T-helper 17 cell (primary cell): ENCODE measurements at places on chromosomes 1 and 21. TPM values are rescaled to one million over a fixed set of nuclear protein-coding genes. Genes with fewer than 3 reads are reported as not detected.

GRCh38 chr1:6168947-6169586 is 11.1 kb downstream of the CHD5 start:
- peaks cover 50% of the 10 kb centered on the region for H3K27me3 ChIP-seq
- H3K4me3 ChIP-seq, result no peak overlapping the region

ACOT7 gene
- total RNA-seq, result 7.1 TPM

DNA sequence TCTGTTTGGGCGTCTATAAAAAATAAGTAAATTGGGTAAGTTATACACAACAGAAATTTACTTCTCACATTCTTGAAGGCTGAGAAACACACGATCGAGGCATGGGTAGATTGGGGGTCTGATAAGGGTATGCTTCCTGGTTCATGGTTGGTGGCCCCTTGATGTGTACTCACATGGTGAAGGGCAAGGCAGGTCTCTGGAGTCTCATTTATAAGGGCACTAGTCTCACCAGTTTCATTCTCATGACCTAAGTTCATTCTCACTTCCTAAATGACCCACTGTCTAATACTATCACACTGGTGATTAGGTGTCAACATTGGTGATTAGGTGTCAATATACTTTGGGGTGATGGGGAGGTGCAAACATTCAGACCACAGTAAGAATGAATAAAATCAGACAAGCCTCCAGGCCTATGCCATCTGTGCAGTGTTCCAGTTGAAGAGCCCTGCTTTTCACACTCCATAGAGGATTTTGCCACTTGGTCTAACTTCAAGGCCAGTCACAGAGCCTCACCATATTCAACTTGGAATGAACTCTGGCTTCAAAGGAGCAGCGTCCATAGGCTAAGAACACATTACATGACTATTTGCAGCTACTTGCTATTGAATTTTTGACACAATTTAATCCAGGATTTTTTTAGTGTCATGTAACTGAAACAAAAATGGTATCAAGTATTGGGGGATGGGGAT is 2.5 kb upstream of the GBP4 start:
- H3K27me3 ChIP-seq, result no peaks in the 10 kb centered on the region
- peak overlapping the region; percentile 80 for H3K4me3 ChIP-seq
- DNase-seq, result no peak

HUNK gene
- total RNA-seq, result 0.81 TPM

DNA sequence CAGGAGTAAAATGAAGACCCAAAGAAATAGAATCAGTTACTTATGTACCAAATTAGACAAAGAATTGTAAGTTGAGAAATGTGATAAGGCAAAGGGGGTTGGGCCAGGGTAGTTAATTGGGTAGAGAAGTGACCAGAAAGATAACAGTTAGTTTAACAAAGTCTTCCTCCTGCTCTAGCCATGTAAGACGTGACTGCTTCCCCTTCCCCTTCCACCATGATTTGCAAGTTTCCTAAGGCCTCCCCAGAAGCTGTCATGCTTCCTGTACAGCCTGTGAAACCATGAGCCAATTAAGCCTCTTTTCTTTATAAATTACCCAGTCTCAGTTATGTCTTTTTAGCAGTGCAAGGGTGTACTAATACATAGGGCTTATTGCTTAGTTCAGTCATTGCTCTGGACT is 142.0 kb upstream of the PDE4B start:
- peaks cover 3% of the 10 kb centered on the region for H3K27me3 ChIP-seq
- H3K36me3 ChIP-seq, result no peaks in the 10 kb centered on the region
- DNase-seq, result no peak
- H3K4me1 ChIP-seq, result no peaks in the 10 kb centered on the region
- H3K27ac ChIP-seq, result no peak overlapping the region

DNA sequence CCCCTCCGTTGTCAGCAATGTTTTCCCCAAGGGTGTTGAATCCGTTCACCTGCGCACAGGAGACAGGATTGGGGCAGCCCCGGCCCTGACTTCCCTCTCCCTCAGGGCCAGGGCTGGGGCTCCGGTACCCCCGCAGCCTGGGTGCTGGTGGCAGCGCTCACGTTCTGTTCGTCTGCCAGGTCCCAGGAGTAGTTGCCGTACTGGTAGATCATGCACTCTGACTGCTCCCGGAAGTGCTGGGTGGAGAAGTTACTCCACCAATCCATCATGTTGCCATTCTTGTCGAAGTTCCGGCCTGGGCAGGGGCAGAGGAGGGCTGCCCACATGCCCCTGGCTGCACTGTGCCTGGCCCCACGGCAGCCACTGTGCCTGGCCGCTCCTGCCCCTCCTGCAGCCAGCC is 6.1 kb downstream of the PRXL2B start:
- H3K27me3 ChIP-seq, result no peaks in the 10 kb centered on the region
- no peaks in the 10 kb centered on the region for H3K36me3 ChIP-seq
- peak overlapping the region; percentile 25 for H3K4me3 ChIP-seq
- H3K27ac ChIP-seq, result no peak overlapping the region
- peaks cover 6% of the 10 kb centered on the region for H3K4me1 ChIP-seq

DNA sequence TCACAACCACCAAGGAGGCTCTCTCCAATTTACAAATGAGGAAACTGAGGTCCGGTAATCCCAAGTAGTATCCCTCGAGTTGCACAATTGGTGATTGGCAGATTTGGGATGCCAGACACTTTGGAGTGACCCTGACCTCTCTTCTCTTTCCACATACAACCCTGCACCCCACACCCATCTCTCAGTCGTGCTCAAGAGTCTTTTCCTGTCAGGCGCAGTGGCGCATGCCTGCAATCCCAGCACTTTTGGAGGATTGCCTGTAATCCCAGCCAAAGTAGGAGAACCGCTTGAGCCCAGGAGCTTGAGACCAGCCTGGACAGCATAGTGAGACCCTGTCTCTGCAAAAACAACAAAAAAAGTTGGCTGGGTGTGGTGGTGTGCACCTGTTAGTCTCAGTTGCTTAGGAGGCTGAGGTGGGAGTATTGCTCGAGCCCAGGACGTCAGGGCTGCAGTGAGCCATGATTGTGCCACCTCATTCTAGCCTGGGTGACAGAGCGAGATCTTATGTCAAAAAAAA is 91.1 kb upstream of the LPGAT1 start:
- peaks cover 19% of the 10 kb centered on the region for H3K27me3 ChIP-seq
- no peak for DNase-seq

DNA sequence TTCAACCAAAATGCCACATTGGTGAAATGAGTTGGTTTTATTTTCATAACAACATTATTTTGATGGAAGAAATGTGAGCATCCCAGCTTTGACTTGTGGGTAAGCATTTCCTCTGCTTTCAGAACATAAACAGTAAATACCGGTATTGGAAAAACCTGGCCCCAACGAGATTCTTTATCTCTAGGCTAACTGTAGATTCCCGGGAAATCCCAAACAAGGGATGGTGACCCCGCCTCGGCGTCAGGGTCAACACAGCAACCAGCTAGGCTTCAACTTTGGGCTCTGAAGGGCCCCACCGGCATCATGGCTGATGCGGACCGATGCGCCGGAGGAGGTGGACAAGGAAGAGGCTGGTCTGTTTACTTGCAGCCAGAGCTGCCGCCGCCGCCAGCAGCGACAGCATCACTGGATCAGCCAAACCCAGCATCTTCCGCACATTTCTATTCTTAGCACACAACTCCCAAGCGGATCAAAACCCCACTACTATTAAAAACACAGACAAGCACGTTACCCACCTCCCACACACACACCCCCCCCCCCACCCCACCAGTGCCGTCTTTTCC is 1.1 kb downstream of the AKT3 start:
- no peaks in the 10 kb centered on the region for H3K27me3 ChIP-seq
- no peaks in the 10 kb centered on the region for H3K36me3 ChIP-seq

- DNase-seq, result no peak
- peaks cover 7% of the 10 kb centered on the region for H3K4me1 ChIP-seq
- H3K27me3 ChIP-seq, result no peaks in the 10 kb centered on the region
- no peak overlapping the region for H3K4me3 ChIP-seq
- peaks cover 7% of the 10 kb centered on the region for H3K36me3 ChIP-seq
These were observed 155.9 kb upstream of the L1TD1 start for GRCh38 chr1:62038594-62039284.

DNA sequence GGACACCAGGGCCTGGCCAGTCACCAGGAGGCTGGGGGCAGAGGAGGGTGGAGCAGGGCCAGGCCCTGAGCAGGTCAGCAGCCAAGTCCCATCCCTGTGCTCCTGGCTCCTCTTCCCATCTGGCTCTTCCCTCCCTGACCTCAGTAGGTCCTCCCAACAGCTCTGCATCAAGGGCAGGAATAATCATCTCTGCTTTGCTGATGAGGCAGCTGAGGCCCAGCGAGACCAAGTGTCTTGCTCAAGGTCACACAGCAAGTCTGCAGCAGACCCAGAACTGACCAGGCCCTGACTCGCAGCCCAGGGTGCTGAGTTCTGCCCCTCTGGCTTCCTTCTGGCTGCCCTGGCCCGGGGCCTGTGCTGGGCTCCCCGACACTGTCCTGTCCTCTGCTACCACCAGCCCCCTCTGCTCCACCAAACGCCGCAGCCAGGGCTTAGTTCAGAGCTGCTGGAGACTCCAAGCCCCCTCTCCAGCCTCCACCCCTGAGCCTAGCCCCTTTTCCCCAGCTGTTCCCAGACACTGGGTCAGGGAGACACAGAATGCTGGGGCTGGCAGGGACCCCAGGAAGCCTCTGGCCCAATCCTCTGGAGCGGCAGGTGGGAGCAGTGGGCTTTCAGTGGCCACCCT is 224.9 kb downstream of the PTPRU start:
- no peak overlapping the region for H3K27ac ChIP-seq
- H3K27me3 ChIP-seq, result peaks cover 23% of the 10 kb centered on the region
- no peak overlapping the region for H3K4me3 ChIP-seq
- H3K36me3 ChIP-seq, result no peaks in the 10 kb centered on the region
- no peak for DNase-seq
- H3K4me1 ChIP-seq, result no peaks in the 10 kb centered on the region

GRCh38 chr1:101284622-101285218 is 47.9 kb downstream of the S1PR1 start:
- H3K4me3 ChIP-seq, result peak overlapping the region; percentile 75
- no peaks in the 10 kb centered on the region for H3K27me3 ChIP-seq
- no peaks in the 10 kb centered on the region for H3K36me3 ChIP-seq
- no peak for DNase-seq
- peaks cover 72% of the 10 kb centered on the region for H3K4me1 ChIP-seq
- H3K27ac ChIP-seq, result peak overlapping the region; percentile 98

SHE gene
- total RNA-seq, result 0.13 TPM

- H3K4me3 ChIP-seq, result no peak overlapping the region
- H3K27ac ChIP-seq, result no peak overlapping the region
- peaks cover 14% of the 10 kb centered on the region for H3K4me1 ChIP-seq
- H3K36me3 ChIP-seq, result peaks cover 6% of the 10 kb centered on the region
- DNase-seq, result no peak
- H3K27me3 ChIP-seq, result peaks cover 33% of the 10 kb centered on the region
These were observed 6.7 kb downstream of the SOX13 start for GRCh38 chr1:204079608-204079999.

GRCh38 chr1:13725714-13726175 is 25.8 kb downstream of the PRDM2 start:
- H3K4me3 ChIP-seq, result peak overlapping the region; percentile 64
- peaks cover 42% of the 10 kb centered on the region for H3K4me1 ChIP-seq
- H3K27ac ChIP-seq, result peak overlapping the region; percentile 98
- no peaks in the 10 kb centered on the region for H3K27me3 ChIP-seq

DNA sequence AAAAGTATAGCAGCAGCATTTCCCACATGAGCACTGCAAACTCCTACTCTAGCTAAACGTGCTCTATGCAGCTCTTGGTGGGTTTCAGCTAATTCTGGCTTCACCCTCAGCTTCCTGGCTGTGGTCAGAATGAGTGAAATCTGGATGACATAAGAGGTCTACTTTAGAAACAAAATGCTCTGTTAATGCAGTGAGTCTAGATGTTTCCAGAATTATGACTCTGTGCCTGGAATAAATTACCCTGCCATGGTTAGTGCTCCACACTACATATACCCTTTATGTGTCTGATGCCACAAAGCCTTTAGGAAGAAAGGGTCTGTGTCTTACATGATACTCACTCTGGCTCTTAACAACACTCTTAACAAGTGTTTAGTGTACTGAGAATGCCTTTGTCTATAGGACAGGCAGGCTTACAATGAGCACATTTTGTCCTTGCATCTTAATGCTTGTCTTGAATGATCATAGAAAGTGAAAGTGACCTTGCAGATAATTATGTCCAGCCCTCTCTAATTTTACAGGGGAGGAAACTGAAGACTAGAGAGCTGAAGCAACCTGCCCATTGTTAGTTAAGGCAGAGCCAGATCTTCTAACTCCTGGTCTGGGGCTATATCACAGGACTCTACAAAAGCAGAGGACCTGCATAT is 9.2 kb downstream of the S100A10 start:
- DNase-seq, result no peak
- H3K27me3 ChIP-seq, result no peaks in the 10 kb centered on the region

IQGAP3 gene
- not detected for total RNA-seq

DNA sequence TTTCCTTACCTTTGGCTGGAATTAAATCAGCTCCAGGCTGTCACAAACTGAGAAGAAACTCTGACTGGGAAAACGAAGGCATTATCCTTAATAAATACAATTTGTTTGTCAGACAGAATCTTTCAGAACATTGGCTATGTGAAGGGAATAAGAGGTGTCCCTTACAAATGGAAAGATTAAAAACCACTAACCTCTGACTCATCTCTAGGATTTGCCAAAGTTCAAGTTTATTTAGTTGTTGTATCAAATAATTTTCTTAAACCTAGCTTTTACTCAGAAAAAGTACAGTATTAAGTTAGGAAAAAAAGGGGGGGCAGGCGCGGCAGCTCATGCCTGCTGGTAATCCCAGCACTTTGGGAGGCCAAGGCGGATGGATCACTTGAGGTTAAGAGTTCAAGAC is 15.7 kb downstream of the SERTAD4 start:
- H3K36me3 ChIP-seq, result no peaks in the 10 kb centered on the region
- peaks cover 74% of the 10 kb centered on the region for H3K27me3 ChIP-seq
- no peak overlapping the region for H3K4me3 ChIP-seq
- no peak for DNase-seq
- no peak overlapping the region for H3K27ac ChIP-seq

GRCh38 chr1:155961937-155962336 is 16.4 kb downstream of the ARHGEF2 start:
- peaks cover 9% of the 10 kb centered on the region for H3K4me1 ChIP-seq
- DNase-seq, result no peak
- H3K27me3 ChIP-seq, result no peaks in the 10 kb centered on the region
- peak overlapping the region; percentile 75 for H3K27ac ChIP-seq
- H3K4me3 ChIP-seq, result no peak overlapping the region
- peaks cover 4% of the 10 kb centered on the region for H3K36me3 ChIP-seq

GRCh38 chr1:103561643-103562395 is 9.6 kb upstream of the AMY2B start:
- no peak overlapping the region for H3K4me3 ChIP-seq
- peaks cover 3% of the 10 kb centered on the region for H3K36me3 ChIP-seq
- no peaks in the 10 kb centered on the region for H3K27me3 ChIP-seq
- peak overlapping the region; percentile 79 for H3K27ac ChIP-seq
- peaks cover 3% of the 10 kb centered on the region for H3K4me1 ChIP-seq
- no peak for DNase-seq

GRCh38 chr1:54777011-54777410 is 12.7 kb upstream of the PARS2 start:
- H3K36me3 ChIP-seq, result peaks cover 9% of the 10 kb centered on the region
- H3K4me3 ChIP-seq, result no peak overlapping the region
- H3K27me3 ChIP-seq, result no peaks in the 10 kb centered on the region
- no peak overlapping the region for H3K27ac ChIP-seq
- no peak for DNase-seq
